Activated naive CD8-positive, alpha-beta T cell treated with anti-CD3 and anti-CD28 coated beads, Interleukin-2, amount 10 ng/mL, durations not matched to agents 7 days and 5 days (primary cell): ENCODE measurements at places on chromosomes 2 and 18.

- DNase-seq: no peak
Observed at GRCh38 chr2:46547223-46548102, 68.1 kb downstream of the TMEM247 start.

- no peak for DNase-seq
Observed at GRCh38 chr2:16211341-16211740, 271.0 kb downstream of the MYCN start.

- DNase-seq: no peak
Observed at GRCh38 chr2:121804340-121804739, 48.9 kb downstream of the TSN start.

DNA sequence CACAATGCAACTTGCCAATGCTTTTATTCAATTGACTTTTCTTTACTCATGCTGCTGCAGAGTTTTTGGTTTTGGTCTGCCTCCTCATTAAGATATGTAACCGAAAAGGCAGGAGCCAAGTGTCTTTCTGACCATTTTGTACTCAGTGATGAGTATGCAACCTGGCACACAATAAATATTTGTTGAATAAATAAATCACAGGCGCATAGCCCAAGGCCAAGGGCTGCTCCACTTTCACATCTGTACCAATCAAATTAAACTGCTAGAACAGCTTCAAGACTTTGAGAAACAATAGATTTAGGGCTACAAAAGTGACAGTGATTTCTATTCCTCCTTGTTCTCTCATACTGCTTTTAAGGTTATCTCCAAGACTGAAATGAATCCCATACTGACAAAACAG lies 828.2 kb downstream of the RNF144A start:
- no peak for DNase-seq

DNA sequence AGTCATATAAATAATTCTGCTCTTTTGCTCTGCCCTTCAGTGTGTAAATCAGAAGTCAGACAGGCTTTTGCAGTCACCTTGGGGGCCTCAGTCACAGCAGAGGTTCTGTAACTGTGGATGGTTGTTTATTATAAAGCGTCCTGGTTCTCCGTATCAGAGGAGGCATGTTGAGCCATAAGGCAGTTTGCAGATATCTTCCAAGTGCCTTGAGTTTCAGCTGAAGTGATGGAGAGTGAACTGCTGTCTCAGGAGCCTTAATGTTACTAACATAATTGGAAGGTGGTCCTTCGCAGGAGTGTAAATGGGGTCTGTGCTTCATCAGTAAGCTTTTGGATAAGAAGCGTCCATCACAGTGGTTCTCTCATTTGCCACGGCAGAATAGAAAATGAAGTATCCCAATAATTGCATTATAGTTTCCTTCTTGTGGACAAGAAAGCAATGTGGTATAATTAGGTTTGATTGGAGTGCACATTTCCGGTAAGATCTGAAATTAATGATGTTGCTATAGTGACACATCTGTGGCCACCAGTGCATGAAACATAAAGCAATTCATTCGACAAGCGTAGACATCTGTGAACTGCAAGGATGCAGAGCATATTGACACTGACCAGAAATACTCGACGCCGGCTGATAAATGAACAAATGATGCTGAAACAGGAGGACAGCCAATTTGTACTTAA lies 112.5 kb upstream of the NFATC1 start:
- no peak for DNase-seq

DNA sequence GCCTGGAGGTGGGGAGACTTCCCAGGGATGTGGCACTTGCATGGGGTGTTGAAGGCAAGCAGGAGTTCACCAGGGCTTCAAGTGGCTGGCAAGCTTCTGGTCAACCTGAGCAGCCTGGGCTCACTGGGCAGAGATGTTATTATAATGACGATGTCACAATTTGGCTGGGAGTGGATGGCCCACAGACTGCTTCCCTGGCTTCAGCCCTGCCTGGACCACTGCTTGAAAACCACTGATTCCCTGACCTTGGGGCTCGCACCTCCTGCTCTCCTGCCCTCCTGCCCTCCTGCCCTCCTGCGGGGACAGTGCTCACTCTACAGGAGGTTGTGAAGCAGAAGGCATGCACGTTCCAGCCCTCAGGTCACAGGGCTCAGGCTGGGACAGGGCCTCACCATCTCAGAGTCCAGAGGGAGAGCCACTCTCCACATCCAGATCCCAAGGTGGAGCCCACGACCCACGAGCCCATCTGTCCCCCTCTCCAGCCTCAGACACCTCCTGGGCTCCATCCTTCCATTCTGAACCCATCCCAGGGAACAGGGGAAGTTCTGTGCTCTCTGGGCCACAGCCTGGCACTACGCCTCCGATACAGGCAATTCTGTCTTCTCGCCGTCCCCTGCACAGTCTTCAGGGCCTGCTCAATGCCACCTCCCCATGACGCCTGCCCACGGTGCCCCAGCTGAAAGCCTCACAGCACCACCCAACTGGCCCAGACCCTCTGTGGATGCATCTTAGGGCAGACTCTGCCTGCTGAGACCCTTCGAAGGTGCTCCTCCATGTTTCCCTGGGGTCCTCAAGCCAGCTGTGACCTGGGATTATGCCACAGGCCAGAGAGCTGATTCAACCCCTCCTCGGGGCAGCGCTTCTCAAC lies 241.6 kb upstream of the RAB6C start:
- DNase-seq: no peak

DNA sequence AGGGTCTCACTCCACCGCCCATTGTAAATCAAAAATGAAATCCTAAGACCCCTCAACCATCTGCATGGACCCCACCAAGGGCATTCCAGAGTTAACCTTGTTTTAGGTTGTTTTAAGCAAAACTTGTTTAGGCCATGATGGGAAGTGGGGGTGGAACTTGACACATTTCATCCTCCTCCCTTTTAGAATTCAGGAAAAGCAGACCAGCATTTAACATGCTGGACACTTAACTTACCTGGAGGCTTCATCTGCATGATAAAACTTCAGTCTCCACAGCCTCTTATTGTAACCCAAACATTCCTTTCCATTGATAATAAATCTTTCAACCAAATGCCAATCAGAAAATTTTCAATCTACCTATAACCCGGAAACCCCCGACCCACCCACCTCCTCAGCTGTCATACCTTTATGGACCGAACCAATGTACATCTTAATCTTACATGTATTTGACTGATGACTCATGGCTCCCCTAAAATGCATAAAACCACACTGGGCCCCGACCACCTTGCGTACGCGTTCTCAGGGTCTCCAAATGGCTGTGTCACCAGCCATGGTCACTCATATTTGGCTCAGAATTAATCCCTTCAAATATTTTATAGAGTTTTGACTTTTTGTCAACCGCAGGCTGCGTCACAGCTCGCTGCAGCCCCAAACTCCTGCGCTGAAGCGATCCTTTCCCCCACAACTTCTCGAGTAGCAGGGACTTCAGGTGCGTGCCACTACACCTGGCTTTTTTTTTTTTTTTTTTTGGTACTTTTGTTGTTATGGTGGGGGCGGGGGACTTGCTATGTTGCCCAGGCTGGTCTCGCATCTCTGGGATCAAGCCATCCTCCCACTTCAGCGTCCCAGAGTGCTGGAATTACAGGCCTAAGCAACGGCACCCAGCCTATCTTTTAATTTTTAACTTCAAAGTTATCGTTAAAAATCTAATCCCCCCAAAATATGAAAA lies 917 bp downstream of the MPPE1 start:
- no peak for DNase-seq

- no peak for DNase-seq
Observed at GRCh38 chr18:33146014-33146413, 294.5 kb downstream of the CCDC178 start.

DNA sequence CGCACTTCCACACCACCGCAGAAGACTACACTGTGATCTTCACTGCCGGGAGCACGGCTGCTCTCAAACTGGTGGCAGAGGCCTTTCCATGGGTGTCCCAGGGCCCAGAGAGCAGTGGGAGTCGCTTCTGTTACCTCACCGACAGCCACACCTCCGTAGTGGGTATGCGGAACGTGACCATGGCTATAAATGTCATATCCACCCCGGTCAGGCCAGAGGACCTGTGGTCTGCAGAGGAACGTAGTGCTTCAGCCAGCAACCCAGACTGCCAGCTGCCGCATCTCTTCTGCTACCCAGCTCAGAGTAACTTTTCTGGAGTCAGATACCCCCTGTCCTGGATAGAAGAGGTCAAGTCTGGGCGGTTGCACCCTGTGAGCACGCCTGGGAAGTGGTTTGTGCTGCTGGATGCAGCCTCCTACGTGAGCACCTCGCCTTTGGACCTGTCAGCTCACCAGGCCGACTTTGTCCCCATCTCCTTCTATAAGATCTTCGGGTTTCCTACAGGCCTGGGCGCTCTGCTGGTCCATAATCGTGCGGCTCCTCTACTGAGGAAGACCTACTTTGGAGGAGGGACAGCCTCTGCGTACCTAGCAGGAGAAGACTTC lies 12.5 kb downstream of the MOCOS start:
- no peak for DNase-seq

- DNase-seq: no peak
Observed at GRCh38 chr2:72292433-72292832, 144.8 kb upstream of the CYP26B1 start.

DNA sequence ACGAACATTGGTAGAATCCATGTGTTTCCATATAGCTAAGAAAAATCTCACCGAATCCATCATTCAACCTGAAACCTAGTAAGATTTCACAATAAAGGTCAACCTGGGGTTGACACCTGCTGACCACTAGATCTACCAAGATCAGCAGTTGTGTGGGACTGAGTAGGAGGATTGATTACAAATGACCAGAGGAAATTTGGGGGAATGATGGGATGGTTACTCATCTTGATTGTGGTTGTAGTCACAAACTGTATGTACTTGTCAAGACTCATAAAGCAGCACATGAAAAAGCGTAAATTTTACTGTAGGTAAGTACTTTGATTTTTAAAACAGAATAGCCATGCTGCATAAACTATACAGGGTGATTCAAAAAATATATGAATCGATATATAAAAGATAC lies 14.7 kb downstream of the DAPL1 start:
- DNase-seq: no peak

DNA sequence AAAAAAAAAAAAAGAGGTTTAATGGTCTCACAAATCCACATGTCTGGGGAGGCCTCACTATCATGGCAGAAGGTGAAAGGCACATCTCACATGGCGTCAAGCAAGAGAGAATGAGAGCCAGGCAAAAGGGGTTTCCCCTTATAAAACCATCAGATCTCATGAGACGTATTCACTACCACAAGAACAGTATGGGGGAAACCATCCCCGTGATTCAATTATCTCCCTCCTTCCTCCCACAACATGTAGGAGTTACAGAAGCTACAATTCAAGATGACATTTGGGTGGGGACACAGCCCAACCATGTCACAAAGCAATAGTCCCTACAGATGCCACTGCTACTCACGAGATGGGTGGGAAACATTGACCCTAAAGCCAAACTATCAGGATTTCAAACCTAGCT lies 392.7 kb upstream of the ID2 start:
- DNase-seq: no peak

- no peak for DNase-seq
Observed at GRCh38 chr18:59006461-59007067, 133.1 kb upstream of the SEC11C start.

- DNase-seq: no peak
Observed at GRCh38 chr2:65292106-65292400, 64.4 kb downstream of the ACTR2 start.

- no peak for DNase-seq
Observed at GRCh38 chr2:182248362-182248761, 178.5 kb downstream of the PDE1A start.

DNA sequence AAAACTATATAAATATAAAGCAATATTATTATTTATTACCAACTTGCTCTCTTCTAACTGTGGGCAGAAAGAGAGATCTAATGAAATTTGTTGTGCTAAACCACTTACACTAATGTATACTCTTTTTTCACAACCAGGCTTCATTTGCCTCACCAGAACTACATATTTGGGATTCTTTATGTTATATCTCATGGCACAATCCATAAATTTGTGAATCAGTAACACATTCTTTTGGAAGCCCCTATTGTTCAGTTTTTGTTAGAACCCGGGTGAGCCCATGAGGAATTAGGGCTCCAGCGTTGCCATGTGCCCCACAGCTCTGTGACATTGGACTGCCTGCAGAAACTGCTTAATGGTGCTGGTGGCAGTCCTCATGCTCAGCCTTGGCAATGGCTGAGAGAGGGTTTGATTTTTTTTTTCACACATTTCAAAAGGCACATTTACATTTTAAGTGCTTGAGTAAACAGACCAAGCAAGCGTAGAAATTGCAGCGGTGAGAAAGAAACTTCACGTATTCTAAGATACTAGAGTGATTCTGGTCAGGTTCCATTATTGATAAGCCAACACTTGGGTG lies 15.3 kb downstream of the VIT start:
- DNase-seq: no peak

DNA sequence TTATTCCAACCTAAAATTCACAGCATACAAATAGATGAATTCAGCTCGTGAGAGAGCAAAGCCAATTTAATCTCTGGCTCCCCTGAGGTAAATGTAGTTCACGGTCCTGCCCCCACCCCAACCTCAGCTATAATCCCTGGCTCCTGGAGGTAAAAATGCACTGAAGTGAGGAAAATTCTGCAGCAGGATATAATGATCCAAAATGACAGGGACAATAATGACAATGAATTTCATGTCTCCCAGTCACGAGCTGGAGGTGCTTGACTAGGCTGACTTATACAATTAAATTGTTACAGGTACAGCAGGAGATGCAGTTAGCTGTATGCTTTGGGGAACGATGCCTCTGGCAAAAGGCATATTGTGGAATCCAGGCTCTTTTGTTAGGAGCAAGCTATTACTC lies 82.0 kb downstream of the GPD2 start:
- no peak for DNase-seq
